ENCODE measurements at places on chromosomes 7 and 10.

DNA sequence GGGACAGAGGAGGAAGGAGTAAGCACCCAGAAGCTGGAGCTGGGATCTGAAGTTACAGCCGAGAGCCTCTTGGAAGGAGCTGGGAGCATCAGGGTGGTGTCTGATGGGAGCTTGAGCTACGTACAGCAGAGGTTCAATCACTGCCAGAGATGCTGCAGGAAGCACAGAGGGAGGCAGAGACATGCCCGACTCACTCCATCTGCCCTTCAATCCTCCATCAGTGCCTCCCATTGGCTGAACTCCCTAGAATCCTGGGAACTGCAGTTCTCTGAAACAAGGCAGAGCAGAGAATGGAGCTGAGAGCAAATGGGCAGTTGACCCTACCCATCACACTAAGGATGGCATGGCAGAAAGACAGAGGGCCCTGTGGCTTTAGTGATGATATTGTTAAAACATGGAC lies 40.0 kb upstream of the CTBP2 start:
- no peak for DNase-seq

- DNase-seq: no peak
Observed at GRCh38 chr10:130026670-130027456, 62.8 kb upstream of the EBF3 start.

- DNase-seq: no peak
Observed at GRCh38 chr10:79066411-79067240, 2.1 kb upstream of the ZMIZ1 start.

DNA sequence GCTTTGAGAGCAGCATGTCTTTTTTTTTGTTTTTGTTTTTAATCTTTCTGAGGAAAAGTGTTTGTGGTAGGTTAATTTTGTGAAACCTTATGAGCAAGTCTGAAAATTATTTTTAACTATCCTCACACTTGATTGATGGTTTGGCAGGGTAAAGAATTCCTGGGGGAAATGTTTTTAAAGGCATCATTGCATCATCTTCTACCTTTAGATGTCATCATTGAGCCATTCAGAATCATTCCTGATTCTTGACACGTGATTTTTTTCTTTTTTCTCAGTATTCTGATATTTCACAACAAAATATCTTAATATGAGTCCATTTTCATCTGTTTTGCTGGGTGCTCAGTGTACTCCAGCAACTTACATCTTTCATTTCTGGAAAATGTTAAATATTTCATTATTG lies 28.3 kb downstream of the PALS2 start:
- no peak for DNase-seq

DNA sequence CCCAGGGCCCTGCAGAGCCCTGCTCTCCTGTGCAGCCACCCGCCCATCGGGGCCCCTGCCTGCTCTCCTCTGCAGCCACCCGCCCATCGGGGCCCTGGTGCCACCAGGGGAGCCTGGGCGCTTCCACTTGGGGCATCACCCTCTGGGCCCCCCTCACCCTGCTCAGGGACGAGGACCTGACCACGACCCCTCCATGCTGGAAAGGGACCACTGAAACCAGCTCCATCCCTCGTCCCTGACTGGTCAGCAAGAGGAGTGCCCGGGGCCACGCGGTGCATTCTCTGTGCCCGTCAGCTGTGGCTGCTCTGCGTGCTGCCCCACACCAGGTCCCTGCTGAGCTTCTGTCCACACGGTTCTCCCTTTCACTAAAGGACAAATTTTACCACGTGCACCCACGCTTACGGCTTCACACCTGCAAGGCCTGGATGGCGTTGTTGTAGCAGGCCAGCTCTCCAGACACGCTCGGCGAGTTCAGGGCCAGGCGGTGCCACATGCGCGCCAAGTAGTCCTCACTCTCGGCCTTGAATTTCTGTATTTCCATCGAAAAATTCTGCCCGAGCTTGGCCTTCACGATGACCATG lies 57.6 kb downstream of the CFAP46 start:
- no peak for DNase-seq

DNA sequence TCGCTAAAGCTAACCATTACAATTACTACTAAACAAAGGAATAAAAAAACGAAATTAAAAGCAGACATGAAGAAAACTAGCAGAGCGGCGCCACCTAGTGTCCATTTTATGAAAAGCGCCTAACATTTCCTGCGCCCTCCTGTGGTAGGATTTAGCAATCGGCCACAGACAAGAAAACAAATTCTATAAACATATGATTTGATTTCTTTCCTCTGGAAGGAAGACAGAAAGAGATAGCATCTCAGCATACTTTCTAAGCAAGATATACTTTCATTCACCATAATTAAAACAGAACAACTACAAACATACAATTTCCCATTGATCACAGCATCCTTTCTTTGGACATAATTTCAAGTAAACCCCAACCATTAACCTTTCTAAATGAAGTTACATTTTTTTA lies 337.7 kb upstream of the NPVF start:
- peak; percentile 45 for DNase-seq

GRCh38 chr10:97633921-97634320 lies 621 bp upstream of the MORN4 start:
- no peak for DNase-seq

DNA sequence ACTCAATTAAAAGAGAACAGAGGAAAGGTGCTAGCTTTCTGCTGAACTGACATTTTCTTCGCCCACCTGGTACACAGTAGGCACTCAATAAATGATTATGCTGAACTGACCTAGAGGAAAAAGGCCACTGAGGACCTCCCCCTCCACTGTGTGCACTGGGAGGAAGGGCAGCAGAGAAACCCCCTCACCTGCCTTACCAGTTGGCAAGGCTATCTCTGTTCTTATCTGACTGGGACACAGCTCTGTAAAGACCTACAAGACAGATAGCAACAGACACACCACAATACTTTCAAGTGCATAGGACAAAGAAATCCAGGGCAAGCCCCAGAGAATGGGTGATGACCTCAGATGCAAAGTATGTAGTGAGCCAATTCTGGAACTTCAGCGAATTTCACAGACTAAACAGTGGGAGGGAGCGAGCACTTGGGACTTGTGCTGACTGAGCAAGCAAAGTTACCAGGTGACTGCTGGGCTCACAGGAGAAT lies 30.4 kb downstream of the PDLIM1 start:
- DNase-seq: peak; percentile 57

- DNase-seq: no peak
Observed at GRCh38 chr10:79983286-79983909, 34.5 kb upstream of the SFTPD start.
